AG09309 (cell line): ENCODE measurements at places on chromosomes 13 and 19.

GRCh38 chr19:4519172-4519496 lies 848 bp upstream of the PLIN4 start:
- DNase-seq = no peak

GRCh38 chr19:30395283-30395682 lies 23.1 kb downstream of the ZNF536 start:
- no peak for DNase-seq

- no peak for DNase-seq
Measured at GRCh38 chr13:49635599-49636433, 7.5 kb downstream of the ARL11 start.

DNA sequence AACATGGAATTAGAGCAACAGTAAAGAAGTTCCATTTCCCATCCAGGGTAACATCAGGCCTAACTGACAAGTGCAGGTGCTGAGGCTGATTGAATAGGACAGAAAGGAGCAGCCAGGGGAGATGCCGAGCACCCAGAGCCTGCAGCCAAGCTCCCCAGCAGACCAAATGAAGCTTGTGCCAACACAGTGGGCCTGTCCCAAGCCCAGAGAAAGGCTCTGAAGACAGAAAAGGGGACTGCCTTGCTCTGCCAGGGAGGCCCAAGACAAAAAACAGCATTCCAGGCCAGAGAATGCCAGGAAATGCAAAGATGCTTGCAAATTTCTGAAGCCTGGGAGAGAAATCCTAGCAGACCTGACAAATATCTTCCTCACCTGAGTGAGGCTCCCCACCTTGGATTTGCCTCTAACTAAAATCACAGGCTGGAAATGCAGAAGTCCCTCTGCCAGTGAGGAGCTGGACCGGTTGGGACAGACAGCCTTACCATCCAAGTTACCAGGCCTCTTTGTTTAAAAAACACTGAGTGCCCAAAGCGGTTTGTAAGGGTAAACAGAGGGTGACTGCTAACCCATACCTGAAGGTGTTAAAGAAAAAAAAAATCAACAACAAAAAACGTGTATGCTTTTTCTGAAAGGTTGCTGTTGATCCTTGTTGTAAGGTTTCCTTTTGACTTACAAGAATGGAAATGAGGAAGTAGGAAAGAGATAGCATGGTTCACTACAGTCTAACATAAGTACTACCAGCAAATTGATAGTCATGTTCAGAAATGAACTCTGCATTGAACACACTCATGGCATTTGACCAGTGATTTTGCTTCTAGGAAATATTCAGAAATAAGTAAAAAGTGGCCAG lies 11.8 kb upstream of the HMGB1 start:
- DNase-seq = no peak

DNA sequence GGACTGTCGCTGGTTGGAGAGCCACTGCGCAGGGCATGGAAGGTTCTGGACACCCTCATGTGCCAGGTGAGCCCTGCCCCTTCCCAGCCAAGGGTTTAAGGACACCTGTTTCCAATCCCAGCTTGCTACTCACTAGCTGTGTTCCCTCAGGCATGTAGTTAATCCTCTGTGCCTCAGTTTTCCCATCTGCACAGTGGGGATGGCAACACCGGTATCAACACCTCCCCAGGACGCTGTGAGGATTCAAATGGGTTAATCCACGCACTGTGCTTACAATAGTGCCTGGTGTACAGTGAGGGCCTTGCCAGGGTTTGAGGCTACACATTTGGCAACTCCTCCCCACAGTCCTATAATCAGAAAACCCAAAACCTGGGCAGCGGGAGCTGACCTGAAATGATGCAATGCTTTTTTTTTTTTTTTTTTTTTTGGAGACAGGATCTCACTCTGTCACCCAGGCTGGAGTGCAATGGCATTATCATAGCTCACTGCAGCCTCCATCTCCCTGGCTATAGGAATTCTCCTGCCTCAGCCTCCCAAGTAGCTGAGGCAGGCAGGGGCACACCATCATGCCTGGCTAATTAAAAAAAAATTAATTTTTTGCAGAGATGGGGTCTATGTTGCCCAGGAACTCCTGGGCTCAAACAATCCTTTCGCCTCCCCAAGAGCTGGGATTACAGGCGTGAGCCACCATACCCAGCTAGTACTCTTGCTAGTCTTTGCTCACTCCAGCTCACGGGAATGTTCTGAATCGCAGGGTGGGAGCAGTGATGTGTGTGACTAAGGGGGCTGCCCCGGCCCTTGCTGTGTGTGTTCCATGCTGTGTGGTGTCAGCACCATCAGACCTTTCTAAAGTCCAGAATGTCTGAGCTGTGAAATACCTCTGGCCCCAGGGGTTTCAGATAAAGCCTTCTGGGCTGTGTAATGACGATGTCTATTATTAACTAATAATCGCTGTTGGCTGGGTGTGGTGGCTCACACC lies 2.3 kb downstream of the ACP4 start:
- no peak for DNase-seq

DNA sequence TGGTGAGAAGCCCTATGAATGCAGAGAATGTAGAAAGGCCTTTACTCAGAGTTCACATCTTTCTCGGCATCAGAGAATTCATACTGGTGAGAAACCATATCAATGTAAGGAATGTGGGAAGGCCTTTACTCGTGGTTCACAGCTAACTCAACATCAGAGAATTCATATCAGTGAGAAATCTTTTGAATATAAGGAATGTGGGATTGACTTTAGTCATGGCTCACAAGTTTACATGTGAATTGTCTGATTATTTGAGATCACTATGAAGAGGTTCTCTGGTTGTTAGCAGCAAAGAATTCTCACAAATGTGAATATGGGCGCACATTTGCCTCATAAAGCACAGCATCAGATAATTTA lies 43.7 kb downstream of the ZNF585A start:
- DNase-seq = no peak

DNA sequence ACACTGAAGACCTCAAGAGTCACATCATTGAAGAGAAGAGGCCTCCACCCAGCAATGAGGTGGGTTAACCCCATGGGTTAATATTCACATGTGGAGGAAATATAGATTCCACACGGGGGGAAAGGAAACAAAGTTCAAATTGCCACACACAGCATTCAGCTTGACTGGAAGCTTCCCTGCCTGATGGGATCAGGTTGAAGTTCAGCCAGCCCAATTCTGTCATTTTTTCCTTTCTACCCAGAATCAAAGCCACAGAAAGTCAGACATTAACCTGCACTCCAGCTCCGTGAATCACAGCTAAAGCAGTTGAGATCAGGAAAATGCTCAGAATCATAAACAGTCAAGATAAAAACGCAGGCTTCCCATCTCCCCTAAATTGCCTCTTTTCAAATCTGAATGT lies 208.7 kb upstream of the OBI1 start:
- DNase-seq = no peak

DNA sequence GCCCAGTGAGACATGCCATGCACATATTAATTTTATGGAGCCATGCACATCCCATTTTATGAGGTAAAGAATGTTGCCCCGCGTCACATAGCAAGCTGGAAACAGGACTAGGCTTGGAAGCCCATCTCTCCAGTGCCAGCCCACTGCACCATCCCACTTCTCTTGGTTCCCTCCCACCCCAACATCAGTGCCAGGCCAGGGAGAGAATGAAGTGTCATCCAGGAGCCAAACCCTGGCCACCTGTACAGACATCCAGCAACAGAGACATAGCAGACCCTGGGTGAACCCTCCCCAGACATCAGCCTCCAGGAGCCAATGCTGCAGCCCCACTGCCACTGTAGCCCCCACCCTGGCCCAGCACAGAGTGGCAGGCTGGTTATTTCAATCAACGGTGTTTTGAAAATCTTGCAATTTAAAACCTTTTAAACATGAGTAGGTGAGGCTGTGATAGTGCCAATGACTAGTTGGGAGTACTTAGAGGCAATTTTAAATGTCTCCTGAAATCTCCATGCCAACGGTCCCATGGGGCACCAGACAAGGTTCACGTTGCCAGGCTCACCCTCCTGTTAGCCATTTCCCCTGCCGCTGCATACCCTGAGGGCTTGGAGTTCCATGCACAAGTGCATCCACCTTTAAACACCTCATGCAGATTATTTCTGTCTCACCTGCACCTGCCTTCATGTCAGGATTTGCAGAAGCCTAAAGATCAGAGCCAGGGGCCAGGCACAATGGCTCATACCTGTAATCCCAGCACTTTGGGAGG lies 34.7 kb downstream of the VSTM2B start:
- DNase-seq = no peak

DNA sequence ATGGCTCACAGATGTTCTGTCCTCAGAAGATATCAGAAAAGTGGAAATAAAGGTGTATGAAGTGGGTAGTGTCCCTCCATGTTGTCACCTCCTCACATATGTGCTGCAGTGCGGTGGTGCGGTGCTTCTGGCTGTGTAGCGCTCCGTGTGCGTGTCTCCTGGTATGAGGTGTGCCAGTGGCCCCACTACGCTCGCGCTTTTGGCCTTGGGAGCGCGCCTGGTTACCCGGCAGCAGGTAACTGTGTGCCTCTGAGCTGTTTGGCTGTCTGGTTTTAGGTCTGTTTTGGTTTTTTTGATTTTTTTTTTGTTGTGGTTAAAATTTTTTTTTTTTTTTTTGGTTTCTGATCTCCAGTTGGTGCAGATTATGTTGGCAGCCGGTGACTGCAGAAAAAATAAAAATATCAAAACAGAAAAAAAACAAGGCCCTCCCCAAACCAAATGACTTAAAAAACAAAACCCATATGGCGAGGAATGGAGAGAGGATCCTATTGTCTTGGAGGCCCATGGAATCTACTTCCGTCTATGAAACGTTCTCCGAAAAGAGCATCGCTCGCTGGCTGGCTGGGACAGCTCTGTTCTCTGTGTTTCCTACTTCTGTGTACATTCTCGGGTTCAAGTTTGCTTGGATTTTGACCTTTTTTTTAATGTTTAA lies 7.9 kb downstream of the HNRNPL start:
- no peak for DNase-seq

DNA sequence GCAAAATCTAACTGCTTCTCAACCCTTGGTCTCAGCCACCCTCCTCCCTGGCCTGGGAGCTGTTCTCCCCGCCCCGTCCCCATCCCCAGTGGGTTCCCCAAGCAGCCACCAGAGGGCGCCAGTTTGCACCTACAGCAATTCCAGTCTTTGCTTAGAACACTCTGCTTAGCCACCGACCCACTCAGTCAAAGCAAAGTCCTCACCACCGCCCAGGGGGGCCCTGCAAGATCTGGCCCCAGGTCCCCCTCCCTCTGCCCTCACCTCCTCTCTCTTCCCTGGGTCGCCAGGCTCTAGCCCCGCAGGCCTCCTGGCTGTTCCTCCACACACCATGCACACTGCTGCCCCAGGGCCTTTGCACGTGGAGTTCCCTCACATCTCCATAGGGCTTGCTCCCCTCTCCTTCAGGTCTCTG lies 12.4 kb downstream of the TMEM143 start:
- DNase-seq = no peak
